ENCODE measurements at places on chromosomes 12 and 14. TPM values are rescaled to one million over a fixed set of nuclear protein-coding genes. Genes with fewer than 3 reads are reported as not detected.

TMEM229B gene
- polyA plus RNA-seq, result 0.31 TPM

SERPINA3 gene
- not detected for polyA plus RNA-seq

MORN3 gene
- polyA plus RNA-seq, result 0.54 TPM

- DNase-seq, result no peak
These were observed 2.6 kb downstream of the YLPM1 start for GRCh38 chr14:74765721-74766120.

- DNase-seq, result no peak
These were observed 57.6 kb upstream of the CNTN1 start for GRCh38 chr12:40634517-40635131.

GRCh38 chr12:122858171-122858570 is 22.9 kb downstream of the HIP1R start:
- DNase-seq, result no peak

GRCh38 chr12:56721216-56721615 is 3.9 kb downstream of the NACA start:
- DNase-seq, result no peak

DNA sequence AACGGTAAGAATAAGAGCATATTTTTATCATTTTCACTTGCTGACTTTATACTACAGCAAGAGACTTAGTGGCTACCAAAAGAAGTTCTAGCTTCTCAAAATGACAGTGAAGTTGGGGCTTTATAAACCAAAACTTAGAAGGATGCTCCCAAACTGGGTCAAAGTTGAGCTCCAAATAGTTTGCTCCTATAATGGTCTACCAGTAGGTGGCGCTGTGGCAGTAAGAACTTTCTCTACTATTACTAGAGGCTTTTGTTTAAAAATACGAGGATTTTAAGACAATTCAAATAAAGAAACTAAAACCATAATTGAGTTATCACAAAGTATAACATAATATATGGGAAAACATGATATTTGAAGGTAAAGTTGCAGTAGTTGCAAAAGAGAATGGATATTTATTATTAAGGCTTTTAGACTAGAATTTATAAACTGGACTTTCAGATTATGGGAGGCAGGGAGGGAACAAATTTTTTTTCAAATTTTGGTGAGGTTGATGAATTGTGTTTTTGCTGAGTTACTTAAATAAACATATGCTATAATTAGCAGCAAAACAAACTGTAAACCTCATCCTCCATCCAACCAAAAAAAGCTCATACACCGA is 75.0 kb downstream of the TGFB3 start:
- DNase-seq, result peak; percentile 78

GRCh38 chr14:90693413-90693812 is 122.8 kb downstream of the TTC7B start:
- no peak for DNase-seq

DNA sequence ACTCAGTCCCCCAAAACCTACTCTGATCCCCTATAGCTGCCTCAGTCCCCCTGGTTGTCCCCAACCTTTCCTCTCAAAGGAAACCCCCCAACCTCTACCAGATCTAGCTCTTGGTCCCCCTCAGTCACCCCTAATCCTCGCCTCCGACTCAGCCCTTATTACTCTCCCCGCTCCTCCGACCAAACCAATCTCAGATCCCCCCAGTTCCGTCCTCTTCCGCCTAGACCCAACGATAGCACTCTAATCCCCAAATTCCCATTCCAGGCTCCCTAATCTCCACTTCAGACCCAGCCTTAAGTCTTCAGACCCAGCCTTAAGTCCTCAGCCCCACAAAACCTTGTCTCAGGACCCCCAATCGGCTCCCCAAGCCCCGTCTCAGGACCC is 612 bp downstream of the VPS37B start:
- DNase-seq, result no peak

GRCh38 chr14:101365329-101366158 is 195.8 kb upstream of the DIO3 start:
- no peak for DNase-seq

GRCh38 chr12:44098786-44099185 is 262.9 kb downstream of the TMEM117 start:
- no peak for DNase-seq

DNA sequence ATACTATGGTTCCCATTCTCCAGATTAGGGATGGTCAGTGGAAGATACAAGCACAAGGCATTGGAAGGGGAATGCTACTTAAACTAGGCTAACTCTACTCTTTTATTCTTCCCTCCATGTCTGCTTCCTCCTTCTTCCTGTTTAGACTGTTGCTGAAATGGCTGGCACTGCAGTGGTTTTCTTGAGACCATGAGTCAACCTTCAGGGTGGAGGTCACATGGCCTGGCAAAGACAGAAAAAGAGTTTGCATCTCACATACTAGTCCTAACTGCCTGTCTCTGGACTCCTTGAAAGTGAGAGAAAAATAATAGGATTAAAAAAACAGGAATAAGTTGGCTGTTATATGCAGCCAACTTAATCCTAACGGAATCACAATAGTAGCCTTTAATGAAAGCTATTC is 37.0 kb downstream of the ALDH1L2 start:
- no peak for DNase-seq
